ENCODE measurements at places on chromosomes 7 and 10.

- no peak for DNase-seq
These were observed 1030.9 kb upstream of the CELF2 start for GRCh38 chr10:9986786-9987185.

- DNase-seq: no peak
These were observed 44.8 kb upstream of the ADO start for GRCh38 chr10:62759599-62760175.

DNA sequence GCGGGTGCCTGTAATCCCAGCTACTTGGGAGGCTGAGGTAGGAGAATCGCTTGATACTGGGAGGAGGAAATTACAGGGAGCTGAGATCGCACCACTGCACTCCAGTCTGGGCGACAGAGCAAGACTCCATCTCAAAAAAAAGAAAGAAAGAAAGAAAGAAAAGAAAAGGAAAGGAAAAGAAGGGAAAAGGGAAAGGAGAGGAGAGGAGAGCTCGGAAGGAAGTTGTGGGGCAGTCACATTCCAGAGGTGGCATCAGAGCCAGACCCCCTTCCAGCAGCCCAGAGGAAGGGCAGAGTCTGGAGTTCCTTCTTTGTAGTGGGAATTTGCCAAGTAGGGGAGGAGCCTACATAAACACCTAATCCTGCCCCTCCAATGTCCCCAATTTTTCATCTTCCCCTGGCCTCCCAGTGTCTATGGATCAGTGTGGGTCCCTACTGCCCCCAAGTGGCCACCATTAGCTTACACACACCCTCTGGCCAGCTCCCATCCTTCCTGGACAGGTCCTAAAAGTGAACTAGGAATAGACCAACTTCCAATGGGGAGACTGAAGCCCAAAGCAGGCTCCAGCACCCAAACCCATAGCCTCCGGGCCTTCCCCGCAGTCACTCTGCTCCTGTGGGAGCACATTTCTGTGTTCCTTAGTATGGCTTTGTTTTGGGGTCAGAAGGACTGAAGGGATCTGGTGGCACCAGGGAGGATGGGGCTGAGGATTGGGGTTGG, 39.6 kb upstream of the HSPB1 start:
- no peak for DNase-seq

- no peak for DNase-seq
These were observed 823.8 kb downstream of the PCDH15 start for GRCh38 chr10:53977267-53977666.

GRCh38 chr10:124324451-124324850, 94.3 kb downstream of the OAT start:
- no peak for DNase-seq

DNA sequence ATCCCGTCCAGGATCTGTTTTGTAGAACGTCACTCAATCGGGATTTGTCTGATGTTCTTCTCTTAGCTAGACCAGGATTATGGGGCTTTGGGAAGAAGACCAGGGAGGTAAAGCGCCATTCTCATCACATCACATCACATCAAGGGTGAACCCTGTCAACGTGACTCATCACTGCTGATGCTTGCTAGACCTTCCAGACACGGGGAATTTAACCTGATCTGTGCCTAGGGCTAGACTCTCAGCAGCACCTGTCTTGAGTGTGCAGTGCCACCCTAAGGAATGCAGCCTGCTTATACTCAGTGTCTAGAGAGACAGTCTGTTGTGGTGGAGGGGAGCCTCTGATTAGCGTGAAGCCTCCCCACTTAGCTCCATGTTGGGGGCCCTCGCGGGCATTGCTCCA, 678.6 kb upstream of the FOXK1 start:
- no peak for DNase-seq

DNA sequence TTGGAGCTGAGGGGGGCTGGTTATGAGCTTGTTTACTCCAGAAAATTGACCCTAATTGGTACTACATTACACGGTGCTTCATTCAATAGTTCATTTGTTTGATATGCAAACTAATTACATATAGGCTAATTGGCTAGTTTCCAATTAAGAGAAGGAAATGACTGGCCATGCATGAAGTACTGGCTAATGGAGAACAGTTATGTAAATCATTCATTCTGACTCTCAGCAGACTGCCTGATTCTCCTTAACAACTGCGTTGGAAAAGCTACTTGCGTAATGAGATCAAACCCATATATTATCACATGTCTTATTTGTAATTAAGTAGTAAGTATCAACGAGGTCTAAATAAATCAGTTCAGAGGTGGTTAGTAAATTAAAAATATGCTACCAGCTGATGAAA, 81.8 kb upstream of the CTTNBP2 start:
- no peak for DNase-seq

DNA sequence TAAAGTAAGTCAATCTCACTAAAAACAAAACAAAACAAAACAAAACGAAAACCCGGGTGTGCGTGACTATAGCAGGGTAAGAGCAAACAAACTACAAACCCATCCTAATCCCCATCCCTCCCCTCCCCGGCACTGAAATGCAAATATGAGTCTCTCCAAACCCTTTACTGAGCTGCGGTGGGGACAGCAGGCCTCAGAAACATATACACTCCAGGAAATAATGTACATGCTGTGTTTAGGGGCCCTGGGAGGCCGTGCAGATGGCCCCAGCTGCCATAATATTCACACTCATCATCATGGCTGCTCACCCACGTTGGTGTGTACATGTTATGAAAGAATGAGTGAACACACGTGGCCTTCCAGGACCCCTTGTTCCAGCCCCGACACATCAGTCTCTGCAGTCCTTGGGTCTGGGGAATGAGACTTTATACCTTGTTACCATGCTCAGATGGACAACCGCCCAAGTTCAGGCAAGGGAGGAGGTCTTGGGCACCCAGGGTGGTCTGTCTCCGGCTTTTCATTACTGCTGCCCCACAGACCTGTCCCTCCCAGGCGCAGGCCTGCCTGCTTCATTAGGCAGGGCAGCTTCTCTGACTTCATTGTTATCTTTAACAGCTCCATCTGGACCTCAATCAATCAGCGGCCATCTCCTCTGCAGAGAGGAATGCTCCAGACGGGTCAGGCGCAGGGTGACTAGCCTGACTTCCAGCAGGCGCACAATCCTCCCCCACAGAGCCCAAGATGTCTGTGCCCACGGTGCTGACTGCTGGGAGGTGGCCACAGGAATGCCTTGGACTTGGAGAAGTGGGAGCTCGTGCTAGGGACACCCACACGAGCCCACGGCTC, 20.6 kb downstream of the HSPA12A start:
- no peak for DNase-seq

GRCh38 chr7:137981668-137982067, 20.2 kb downstream of the CREB3L2 start:
- DNase-seq: no peak

DNA sequence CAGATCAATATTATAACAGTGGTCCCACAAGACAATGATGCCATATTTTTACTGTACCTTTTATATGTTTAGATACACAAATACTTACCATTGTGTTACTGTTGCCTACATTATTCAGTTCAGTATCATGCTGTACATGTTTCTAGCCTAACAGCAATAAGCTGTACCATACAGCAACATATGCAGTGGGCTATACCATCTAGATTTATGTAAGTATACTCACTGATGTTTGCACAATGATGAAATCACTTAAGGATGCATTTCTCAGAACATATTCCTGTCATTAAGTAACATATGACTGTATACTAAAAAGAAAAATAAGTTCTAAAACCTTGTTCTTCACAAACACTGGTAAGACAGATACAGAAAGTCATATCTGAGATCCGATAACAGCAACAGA, 468.6 kb upstream of the SEMA3A start:
- DNase-seq: no peak

DNA sequence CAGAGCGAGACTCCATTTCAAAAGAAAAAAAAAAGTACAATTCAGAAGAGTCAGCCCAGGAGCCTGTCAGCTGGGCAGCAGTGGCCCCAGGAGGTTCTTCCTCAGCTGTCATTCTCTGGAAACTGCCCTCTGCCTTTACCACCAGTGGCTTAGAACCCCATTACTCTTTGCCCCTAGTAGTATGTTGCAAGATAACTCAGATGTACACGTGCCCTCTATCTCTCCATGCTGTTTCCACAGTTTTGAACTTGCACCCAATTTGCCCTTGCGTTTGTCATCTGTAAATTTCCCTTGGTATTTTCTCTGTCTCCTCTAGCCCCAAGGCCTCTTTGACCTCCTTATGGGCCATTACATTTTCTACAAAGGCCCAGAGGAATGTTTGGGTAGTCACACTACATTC, 56.7 kb upstream of the PRKAR2B start:
- DNase-seq: no peak

DNA sequence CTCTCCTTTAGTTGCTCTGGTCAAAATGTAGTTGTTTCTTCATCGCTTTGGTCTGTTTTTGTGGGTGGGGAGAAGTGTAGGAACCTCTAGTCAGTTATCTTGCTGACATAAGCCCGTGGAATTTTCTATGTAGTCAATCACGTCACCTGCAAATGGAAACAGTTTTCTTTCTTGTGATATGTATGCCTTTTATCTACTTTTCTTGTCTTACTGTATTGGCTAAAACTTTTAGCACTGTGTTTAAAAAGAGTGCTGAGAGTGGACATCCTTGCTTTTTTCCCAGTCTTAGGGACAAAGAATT, 42.3 kb downstream of the AKR1E2 start:
- DNase-seq: no peak

DNA sequence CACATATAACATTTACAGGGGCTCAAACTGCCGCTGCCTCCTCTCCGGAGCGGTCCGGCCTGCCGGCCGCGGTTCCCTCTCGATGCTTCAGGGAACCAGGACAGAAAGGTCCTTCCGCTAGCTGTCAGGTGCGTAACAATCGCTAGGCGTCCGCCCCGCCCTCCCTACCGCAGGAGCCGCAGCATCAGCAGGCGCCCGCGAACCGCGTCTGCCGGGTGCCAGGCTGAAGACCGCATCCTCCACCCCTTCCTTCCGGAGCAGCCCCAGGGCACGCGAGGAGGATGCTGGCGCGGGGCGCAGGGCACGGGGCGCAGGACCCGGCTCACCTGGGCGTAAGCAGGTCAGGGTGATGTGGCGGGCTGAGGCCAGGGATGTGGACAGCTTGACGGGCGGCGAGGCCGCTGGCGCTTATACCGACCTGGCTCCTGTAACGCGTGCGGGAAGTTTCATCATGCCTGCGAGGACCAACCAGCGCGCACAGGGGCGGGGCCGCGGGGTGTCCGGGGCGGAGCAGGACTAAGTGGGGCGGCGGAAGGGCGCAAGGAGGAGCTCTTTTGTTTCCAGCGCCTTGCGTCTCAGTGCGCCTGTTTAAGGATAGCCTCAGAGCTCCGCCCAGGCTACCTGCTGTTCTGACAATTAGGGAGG, at the start of gene ASNS:
Gene ASNS (minus strand): TSS at position 384 of the 645 bp plus-strand sequence. CDS start 3,252 bp downstream, outside the sequence.
- peak; percentile 86 for DNase-seq

- no peak for DNase-seq
These were observed 22.5 kb downstream of the CCDC186 start for GRCh38 chr10:114151486-114151885.

DNA sequence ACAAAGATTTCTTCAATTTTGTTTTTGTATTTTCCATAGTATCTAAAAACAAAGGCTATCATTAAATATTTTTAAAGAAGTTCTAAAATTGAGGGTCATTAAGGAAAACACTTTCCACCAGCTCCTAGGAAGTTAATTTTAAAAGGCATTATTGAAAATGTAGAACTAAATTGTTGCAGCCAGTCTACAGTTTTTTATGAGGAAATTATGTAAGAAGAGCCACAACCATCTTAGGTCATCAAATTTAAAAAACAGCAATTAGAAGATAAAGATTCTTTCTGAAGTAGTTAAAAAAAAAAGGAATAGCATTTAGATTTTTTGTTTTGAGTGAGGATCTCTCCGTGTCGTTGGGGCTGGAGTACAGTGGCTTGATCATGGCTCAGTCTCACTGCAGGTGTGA, 161.7 kb downstream of the NRBF2 start:
- DNase-seq: no peak

DNA sequence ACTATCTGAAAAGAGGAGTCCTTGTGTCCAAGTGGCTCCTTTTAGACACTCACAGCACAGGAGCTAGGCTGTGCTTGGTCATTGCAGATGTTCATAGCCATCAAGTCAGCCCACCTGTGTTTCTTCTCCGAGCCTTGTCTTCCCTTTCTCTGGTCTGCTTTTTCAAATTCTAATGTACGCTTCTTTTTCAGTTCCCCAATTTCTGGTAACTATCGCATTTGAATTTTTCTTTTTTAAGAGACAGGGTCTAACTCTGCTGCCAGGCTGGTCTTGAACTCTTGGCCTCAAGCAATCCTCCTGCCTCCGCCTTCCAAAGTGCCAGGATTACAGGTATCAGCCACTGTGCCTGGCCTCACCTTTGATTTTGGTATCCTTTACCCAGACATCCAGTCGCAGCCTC, 18.9 kb downstream of the APBB1IP start:
- DNase-seq: no peak

DNA sequence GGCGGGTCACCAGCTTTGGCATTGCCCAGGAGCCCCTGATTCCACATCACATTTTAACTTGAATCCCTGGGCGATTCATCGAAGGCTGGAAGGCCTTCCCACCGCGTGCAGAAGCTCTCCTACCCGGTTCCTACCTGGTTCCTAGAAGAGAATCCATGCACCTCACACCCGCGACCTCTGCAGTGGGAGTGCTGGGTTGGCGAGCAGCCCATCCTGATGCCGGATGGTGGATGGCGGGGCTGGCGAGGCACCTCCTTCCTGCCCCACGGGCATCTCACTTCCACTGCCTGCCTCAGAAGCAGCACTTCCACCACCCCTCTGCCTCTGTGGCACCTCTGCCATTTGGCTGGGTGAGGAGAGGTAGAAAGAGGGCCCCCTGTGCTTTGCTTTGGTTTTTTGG, 32.0 kb downstream of the NUB1 start:
- DNase-seq: no peak

- DNase-seq: no peak
These were observed 30.8 kb upstream of the CHST15 start for GRCh38 chr10:124124123-124124768.

- DNase-seq: no peak
These were observed 125.4 kb downstream of the MAPK8 start for GRCh38 chr10:48431871-48432270.

DNA sequence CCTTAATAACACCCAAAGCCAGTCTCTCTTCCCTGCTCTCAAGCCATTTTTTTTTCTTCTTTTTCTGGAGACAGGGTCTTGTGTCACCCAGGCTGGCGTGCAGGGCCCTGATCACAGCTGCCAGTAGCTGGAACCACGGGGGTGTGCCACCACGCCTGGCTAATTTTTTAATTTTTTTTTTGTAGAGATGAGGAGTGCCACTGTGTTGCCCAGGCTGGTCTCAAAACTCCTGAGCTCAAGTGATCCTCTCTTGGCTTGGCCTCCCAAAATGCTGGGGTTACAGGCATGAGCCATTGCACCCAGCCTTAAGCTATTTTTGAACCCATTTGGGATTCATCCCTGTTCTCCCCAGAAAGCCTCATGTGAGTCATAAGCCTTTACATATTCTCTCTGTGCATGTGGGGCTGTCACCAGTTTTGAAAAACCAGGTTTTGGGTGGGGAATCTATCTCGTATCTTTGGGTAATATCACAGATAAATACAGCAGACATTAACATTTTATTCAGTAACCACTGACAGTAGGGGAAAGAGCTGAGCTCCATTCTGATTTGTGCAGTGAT, 15.5 kb downstream of the ZNF487 start:
- no peak for DNase-seq

GRCh38 chr7:117630501-117630900, 150.7 kb downstream of the CFTR start:
- DNase-seq: no peak

All from CD8-positive, alpha-beta memory T cell (primary cell).